ENCODE measurements at places on chromosomes 11 and 22. TPM values are rescaled to one million over a fixed set of nuclear protein-coding genes. Genes with fewer than 3 reads are reported as not detected.

OR51B4 gene
- not detected for total RNA-seq

RCN1 gene
- total RNA-seq, result 35.9 TPM

GRCh38 chr11:124079631-124080326, 35.5 kb upstream of the VWA5A start:
- H3K27ac ChIP-seq, result no peak overlapping the region
- H3K4me3 ChIP-seq, result no peak overlapping the region
- DNase-seq, result no peak
- peaks cover 9% of the 10 kb centered on the region for H3K27me3 ChIP-seq
- H3K36me3 ChIP-seq, result no peaks in the 10 kb centered on the region

- no peaks in the 10 kb centered on the region for H3K36me3 ChIP-seq
- no peak overlapping the region for H3K4me3 ChIP-seq
- no peaks in the 10 kb centered on the region for H3K27me3 ChIP-seq
- H3K4me1 ChIP-seq, result no peaks in the 10 kb centered on the region
- no peak for DNase-seq
- no peak overlapping the region for H3K27ac ChIP-seq
These were observed 858.4 kb downstream of the NTM start for GRCh38 chr11:132228746-132229325.

DNA sequence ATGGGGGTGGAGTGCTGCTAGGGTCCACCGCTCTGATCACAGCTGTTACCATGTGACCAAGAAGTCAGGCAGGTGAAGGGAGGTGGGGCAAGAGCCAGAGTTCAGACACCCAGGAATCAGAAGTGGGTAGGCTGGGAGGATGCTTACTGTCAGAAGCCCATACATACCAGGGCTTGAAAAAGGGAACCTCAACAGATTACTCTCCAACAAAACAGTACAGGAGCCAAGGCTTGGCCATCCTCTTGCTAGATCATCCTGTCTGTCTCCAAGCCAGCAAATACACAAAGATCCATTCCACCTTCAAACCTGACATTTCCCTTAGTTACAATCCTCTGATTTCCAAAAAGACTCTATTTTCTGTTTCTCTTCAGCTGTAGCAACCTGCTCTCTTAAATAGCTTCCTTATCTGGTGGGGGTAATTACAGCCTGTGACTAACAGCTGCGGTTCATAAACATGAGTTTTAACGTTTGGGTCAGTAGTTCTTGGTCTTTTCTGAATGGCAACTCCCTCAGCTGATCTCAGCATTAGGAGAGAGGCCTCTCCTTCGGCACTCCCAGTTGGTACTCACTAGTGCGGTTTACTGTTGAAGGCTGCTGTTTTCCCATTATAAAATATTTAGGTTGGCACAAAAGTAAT, 31.1 kb upstream of the WT1 start:
- H3K27ac ChIP-seq, result no peak overlapping the region
- no peaks in the 10 kb centered on the region for H3K27me3 ChIP-seq
- no peak overlapping the region for H3K4me3 ChIP-seq
- no peak for DNase-seq
- H3K4me1 ChIP-seq, result no peaks in the 10 kb centered on the region

DNA sequence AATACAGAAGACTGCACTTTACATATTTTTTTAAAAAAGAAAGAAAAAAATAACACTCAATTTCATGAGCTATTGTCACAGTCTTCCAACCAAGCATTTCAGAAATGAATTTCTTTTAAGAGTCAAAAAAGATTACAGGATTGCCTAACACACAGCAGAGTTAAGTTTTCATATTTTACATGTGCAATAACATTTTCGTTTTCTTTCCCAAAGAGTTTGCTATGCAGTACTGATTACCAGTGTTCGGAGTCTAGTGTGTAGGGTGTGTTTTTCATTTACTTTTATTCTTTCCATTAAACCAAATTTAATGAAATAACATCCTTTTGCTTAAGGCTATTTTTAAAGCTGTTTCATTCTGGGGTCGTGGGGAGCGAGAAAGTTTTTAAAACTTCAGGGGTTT, 53.2 kb downstream of the MN1 start:
- no peaks in the 10 kb centered on the region for H3K27me3 ChIP-seq
- H3K4me1 ChIP-seq, result no peaks in the 10 kb centered on the region
- no peak overlapping the region for H3K27ac ChIP-seq
- no peak for DNase-seq
- H3K36me3 ChIP-seq, result no peaks in the 10 kb centered on the region

- H3K4me3 ChIP-seq, result no peak overlapping the region
- no peaks in the 10 kb centered on the region for H3K4me1 ChIP-seq
- no peak for DNase-seq
- no peaks in the 10 kb centered on the region for H3K36me3 ChIP-seq
- H3K27me3 ChIP-seq, result no peaks in the 10 kb centered on the region
These were observed 104.8 kb downstream of the PRR5L start for GRCh38 chr11:36400766-36401455.

GRCh38 chr22:47354668-47355387, 592.4 kb downstream of the TBC1D22A start:
- H3K36me3 ChIP-seq, result no peaks in the 10 kb centered on the region
- H3K4me1 ChIP-seq, result no peaks in the 10 kb centered on the region
- peak; percentile 8 for DNase-seq

GRCh38 chr11:94310191-94310875, 6.0 kb downstream of the IZUMO1R start:
- H3K4me1 ChIP-seq, result no peaks in the 10 kb centered on the region
- no peak for DNase-seq
- H3K36me3 ChIP-seq, result no peaks in the 10 kb centered on the region
- H3K4me3 ChIP-seq, result no peak overlapping the region
- H3K27me3 ChIP-seq, result no peaks in the 10 kb centered on the region
- H3K27ac ChIP-seq, result no peak overlapping the region
